ENCODE measurements at places on chromosomes 5 and 9. TPM values are rescaled to one million over a fixed set of nuclear protein-coding genes. Genes with fewer than 3 reads are reported as not detected.

DNA sequence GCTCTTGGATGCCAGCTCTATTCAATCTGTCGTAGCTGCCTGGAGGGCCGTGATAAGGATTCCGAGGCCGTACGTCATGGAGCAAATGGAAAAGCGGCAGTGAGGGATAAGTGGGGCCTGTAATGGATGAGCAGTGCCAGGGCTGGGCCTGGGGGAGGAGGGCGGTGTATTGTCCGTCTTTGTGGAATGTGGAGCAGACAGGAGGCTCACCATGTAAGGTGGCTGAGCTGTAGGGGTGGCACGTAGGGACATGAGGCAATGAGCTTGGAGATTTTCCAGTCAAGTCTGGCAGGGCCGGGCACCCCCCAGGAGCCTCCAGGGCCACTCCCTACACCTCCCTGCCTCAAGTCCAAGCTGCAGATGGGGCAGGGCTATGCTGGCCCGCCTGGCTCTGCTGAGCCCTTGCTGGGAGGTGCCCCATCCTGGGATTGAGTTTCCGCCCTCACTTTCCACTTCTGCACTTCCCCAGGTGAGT lies 29.2 kb downstream of the NCS1 start:
- no peak for DNase-seq

GRCh38 chr5:72223371-72223770 lies 96.7 kb downstream of the MRPS27 start:
- DNase-seq, result no peak

- peak; percentile 45 for DNase-seq
These were observed 1.6 kb downstream of the FER start for GRCh38 chr5:108749128-108749861.

DNA sequence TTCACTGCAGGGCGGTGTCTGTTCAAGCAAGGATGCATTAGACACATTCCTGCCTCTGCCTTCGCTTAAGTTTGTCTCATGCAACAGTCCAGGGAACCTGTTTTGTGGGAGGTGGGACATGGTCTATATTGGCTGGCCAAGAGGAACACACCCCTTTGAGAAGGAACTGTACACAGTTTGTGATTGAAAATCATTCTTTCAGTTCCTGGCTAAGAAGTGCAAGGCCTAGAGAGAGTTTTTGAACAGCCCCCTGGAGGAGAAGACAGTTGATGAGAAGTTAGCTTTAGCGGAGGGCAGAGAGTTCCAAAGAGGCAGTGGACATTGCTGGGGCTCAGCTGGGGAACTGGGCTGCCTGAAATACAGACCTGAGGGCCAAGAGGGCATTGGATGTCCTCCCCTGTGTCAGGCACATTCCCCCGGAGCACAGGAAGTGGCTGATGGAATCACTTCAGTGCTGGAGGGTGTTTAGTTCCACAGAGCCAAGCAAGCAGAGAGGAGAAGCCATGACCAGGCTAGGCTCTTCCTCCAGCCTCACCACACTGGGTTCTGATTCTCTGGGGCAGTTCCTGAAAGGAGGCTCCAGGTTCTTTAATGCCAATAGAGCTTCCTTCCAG lies 66.6 kb downstream of the RGS3 start:
- no peak for DNase-seq

GRCh38 chr9:81460693-81461092 lies 228.7 kb downstream of the TLE1 start:
- no peak for DNase-seq

DNA sequence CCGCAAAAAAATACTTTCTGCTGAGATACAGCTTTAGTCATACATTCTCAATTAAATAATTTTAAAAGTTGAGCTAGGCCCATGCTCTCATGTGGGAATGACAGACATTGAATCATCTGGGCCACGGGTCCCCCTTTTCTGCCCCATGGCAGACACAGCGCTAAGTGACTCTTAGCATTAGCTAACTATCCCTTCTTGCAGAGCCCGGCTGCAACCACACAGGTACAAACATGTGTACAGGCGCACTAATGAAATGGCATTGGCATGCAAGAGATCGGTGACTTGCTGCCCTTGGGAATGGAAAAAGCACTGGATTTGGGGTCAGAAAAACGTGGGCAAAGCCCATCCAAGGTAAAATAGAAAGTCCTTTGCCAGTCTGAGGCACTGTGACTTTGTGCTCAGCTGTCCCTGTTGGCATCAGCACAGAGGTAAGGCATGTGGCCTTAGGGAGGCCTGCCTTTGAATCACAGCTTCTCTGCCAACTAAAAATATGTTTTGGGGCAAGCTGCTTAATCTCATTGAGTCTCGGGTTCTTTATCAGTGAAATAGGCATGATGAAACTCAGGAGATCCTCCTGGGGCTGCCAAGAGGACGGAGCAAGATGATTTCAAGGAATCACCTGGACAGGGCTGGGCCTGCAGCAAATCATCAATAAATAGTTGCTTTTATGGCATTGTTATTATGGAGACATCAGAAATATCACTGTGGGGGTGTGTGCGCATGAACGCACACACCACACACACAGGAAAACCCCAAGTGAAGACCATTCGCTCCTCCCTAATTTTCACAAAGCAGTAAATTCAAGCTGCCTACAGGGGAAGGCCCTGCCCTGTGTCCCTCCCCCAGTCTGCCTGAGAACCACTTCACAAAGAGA lies 54.2 kb downstream of the WHRN start:
- no peak for DNase-seq

DNA sequence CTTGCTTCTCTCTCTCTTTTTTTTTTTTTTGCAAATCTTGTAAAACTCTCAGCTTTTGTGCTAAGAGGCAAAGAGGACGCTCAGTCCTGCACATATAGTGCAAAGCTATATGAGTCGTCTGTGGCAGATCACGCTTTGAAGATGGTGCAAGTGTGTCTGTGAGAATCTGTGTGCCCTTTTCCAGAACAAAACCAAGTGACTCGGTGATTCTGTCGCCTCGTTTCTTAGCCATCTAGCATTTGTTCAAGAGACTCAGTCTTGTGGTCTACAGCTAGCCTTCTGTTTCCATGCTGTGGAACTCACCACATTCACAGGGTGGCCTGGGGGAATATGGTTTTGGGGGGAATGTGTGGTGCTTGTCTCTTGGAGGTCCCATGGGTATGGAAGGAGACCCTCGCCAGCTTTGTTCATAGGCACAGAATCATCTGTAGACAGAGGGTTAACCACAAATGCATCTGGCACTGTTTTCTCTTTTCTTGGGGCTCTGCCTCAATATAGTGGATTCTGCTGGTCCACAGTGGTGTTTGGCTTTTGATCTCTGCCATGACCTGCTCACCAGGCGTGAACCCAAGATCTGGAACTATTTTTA lies 82.1 kb downstream of the C9orf152 start:
- DNase-seq, result no peak

GRCh38 chr5:9202636-9203035 lies 343.2 kb downstream of the SEMA5A start:
- no peak for DNase-seq

DNA sequence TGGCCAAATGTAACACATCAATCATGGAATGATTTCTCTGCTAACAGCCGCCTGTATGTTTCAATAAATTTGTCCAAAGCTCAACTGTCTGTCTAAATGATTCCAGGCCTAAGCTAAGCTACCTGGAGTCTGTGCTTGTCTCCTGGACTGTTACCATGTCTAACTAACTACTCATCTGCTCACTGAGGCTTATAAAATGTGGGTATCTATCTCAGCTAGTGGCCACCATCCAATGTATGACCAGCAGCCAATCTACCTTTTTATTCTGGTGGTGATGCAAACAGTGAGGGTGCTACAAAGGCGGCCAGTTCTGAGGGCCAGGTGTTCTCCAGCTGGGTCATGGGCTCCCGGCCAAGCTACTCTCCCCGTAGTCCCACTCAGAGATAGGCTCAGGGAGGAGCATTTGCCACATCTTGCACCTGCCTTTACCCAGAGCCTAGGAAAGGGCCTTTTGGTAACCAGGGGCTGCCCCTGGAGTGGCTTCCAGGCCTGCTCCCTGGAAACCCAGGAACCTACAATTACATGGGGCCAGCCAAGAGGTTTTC lies 59.1 kb downstream of the PFDN1 start:
- DNase-seq, result no peak

DNA sequence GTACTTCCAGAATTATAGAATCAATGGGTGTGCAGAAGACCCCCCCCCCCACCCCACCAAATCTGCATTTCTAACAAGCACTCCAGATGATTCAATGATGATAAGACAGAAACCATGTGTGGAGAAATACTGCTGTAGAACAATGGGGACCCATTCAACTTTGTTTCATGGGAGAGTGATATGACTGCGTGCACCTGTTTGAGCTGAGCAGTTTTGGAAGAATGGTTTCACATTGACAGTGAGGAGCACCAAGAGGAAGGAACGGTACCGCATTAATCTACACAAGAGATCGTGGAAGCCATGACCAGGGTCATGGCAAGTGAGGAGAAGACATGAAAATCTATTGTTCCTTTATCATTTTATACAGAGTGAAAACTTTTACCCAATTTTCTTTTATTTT lies 202.7 kb downstream of the CD180 start:
- DNase-seq, result no peak

- peak; percentile 35 for DNase-seq
These were observed 12.1 kb upstream of the PTAR1 start for GRCh38 chr9:69771775-69772418.

GRCh38 chr5:176929654-176930053 lies 30.5 kb upstream of the HK3 start:
- DNase-seq, result no peak

- no peak for DNase-seq
These were observed 388.6 kb upstream of the IRX4 start for GRCh38 chr5:2271316-2271715.

- no peak for DNase-seq
These were observed 132.0 kb downstream of the CEMIP2 start for GRCh38 chr9:71636143-71636839.

GRCh38 chr9:135530146-135530545 lies 8.9 kb downstream of the LCN1 start:
- DNase-seq, result no peak

DNA sequence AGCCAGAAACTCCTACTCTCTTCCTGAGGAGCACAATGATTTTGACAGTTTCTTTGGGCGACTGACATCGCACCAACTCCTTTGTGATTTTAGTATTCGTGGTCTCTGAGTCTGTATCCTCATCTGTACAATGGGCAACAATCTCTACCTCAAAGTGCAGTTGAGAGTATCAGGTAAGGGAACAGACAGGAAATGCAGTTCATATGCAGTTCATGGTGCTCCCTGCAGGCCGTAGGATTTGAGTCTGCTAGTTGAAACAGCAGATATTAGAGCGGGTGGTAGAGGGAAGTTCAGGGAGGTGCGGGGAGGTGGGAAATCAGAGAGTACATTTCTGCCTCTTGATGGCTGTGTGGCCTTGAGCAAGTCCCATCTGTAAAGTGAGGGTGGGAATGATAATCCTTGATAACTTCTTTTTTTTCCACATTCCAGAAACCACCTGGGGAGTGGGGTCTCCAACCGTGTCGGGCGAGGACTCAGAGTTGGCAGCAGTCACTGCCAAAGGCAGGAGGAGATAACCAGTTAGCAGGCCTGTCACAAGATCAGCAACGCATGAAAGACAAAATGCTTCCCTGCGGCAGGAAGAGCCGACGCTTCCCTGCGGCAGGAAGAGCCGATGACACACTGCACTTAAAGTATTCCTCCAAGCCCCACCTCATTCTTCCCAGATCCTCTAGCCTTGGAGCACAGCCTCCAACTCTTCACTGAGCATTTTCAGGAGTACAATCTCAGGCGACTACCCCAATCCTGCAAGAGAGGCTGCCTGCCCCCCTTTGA lies 6.0 kb upstream of the NEK6 start:
- peak; percentile 91 for DNase-seq

GRCh38 chr9:134932606-134933005 lies 14.9 kb upstream of the FCN1 start:
- no peak for DNase-seq

- no peak for DNase-seq
These were observed 85.8 kb downstream of the DAP start for GRCh38 chr5:10675177-10675700.

- no peak for DNase-seq
These were observed 233.1 kb downstream of the RFK start for GRCh38 chr9:76161106-76161505.

DNA sequence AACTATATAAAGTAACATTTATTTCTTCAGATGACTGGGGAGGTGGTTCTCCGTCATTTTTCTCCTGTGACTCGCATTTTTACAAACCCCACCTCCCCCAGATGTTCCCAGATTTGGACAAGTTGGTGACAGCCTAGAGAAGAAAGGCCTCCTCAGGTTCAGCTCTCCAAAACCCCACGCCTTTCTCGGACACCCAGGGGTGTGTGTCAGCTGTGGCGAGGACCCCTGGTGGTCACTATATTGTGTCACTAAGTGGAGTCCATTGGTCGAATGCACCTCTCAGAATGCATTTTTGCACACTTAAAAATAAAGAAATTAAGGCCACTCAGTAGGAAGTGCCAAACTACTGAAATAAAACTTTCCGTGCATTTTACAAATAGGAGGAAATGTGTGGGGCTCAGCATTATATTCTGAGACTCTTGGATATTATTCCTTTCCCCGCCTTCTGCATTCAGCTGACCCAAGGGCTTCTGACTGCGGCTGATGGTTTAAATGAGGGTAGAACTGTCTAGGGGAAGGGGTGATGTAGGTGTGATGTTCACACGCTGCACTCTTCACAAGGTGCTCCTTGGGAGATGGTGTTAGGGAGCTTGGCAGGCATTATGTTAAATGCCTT lies 47.6 kb downstream of the ACO1 start:
- DNase-seq, result peak; percentile 30

DNA sequence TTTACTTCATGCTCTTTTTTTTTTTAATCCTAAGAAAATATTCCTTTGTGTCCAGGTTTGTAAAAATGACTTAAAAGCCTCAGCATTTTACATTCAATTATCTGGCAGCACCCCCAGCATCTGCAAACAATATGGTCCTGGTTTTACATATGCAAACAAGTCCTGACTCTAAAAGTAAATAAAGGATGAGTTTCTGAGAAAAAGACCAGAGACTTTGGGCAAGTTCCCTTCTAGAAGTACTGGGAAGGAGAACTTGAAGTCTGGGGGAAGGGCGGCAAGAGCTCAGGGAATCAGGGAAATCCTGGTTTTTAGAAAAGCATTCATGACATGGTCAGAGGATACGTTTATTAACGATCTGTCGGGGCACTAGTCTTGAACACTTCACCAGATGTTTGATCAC lies 25.8 kb downstream of the COL23A1 start:
- DNase-seq, result no peak

GRCh38 chr5:39020458-39020857 lies 53.7 kb downstream of the RICTOR start:
- no peak for DNase-seq

GRCh38 chr5:153974131-153974812 lies 64.4 kb downstream of the FAM114A2 start:
- DNase-seq, result peak; percentile 43

SPINK4 gene
- total RNA-seq, result not detected

PRELID2 gene
- 7.6 TPM for total RNA-seq

PCDHB9 gene
- total RNA-seq, result not detected

FOXD4L4 gene
- 0.14 TPM for total RNA-seq

PLPPR1 gene
- not detected for total RNA-seq

TEK gene
- total RNA-seq, result 0.26 TPM

TICAM2 gene
- 2.4 TPM for total RNA-seq

FOXD4L5 gene
- total RNA-seq, result not detected

ARHGEF28 gene
- total RNA-seq, result 12.9 TPM

FGF1 gene
- total RNA-seq, result 4.0 TPM

SPATA31E1 gene
- total RNA-seq, result not detected

HSPB3 gene
- not detected for total RNA-seq

PCBD2 gene
- total RNA-seq, result 10.0 TPM
